Activated CD4-positive, alpha-beta T cell treated with anti-CD3 and anti-CD28 coated beads, Interleukin-2, amount 10 ng/mL, durations not matched to agents 24 days and 14 days (primary cell): ENCODE measurements at places on chromosomes 5 and 9. TPM values are rescaled to one million over a fixed set of nuclear protein-coding genes. Genes with fewer than 3 reads are reported as not detected.

DNA sequence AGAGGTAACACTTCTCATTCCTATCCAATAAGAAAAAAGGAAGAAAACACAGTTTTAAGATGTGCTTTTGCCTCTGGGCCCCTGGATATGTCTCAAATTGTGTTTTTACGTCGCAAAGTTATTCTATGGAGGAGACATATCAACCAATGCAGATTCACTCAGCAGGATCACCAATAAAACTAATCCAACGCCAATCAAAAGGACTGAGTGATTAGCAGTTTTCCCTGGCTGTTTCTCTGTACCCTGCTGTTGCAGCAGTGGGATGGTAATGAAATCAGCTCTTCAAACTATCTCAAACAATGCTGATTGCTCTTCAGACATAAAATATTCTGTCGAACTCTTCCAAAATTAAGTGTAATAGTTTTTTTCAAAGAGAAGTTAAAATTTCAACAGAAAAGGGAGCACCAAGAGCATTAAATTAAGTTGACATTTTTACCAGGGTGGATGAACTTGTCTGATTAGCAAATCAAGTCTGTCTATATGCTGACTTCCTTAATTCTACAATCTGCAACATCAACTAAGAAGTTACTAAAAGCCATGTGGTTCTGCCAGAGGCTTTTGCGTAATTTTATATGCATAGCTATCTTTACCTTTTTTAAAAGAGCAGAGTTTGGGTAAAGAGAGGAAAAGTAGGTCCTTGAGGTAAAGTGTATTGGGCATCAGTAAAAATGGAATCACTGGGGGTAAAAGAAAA lies 9.7 kb upstream of the HK3 start:
- H3K4me1 ChIP-seq, result peaks cover 11% of the 10 kb centered on the region
- peaks cover 56% of the 10 kb centered on the region for H3K36me3 ChIP-seq
- H3K27ac ChIP-seq, result no peak overlapping the region
- DNase-seq, result no peak
- no peak overlapping the region for H3K4me3 ChIP-seq
- H3K27me3 ChIP-seq, result no peaks in the 10 kb centered on the region

GRCh38 chr9:99736291-99736690 lies 85.4 kb upstream of the NR4A3 start:
- no peaks in the 10 kb centered on the region for H3K36me3 ChIP-seq
- H3K27me3 ChIP-seq, result peaks cover 39% of the 10 kb centered on the region
- no peak overlapping the region for H3K27ac ChIP-seq
- no peak overlapping the region for H3K4me3 ChIP-seq
- no peak for DNase-seq

GRCh38 chr9:88322906-88323566 lies 65.2 kb upstream of the SPIN1 start:
- H3K4me3 ChIP-seq, result peak overlapping the region; percentile 49
- DNase-seq, result peak; percentile 91
- H3K36me3 ChIP-seq, result peaks cover 4% of the 10 kb centered on the region
- H3K27ac ChIP-seq, result peak overlapping the region; percentile 87
- H3K4me1 ChIP-seq, result peaks cover 40% of the 10 kb centered on the region
- no peaks in the 10 kb centered on the region for H3K27me3 ChIP-seq

- peaks cover 8% of the 10 kb centered on the region for H3K4me1 ChIP-seq
- no peak for DNase-seq
- H3K36me3 ChIP-seq, result no peaks in the 10 kb centered on the region
Observed at GRCh38 chr5:143648696-143649095, 163.3 kb upstream of the HMHB1 start.

DNA sequence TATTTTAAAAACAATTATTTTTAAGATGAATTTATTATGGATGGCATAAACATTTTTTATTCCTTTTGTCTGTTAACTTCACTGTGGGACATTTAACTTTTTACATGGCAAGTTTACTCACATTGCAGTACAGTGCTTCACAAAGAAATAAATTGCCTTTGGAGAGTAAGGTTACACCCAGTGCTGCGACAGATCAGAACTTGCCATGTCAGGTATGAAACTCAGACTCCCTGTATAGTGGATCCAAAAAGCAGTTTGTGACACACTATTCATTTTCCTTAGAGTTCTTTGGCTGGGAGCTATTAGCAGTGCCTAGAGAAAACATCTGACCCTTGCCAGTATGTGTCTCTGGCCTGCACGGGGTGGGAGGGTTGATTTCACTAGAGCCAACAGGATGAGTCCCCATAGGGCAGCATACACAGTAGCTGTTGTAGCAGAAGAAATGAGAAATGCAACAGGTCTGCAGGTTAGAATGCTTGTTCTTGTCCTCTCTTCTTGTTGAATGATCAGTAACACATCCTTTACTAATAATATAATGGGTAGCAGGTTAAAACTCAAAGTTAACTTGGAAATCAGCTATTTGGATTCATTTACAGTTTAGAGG lies 42.9 kb downstream of the STARD4 start:
- H3K36me3 ChIP-seq, result peaks cover 40% of the 10 kb centered on the region
- DNase-seq, result no peak
- no peaks in the 10 kb centered on the region for H3K27me3 ChIP-seq
- no peak overlapping the region for H3K4me3 ChIP-seq

DNA sequence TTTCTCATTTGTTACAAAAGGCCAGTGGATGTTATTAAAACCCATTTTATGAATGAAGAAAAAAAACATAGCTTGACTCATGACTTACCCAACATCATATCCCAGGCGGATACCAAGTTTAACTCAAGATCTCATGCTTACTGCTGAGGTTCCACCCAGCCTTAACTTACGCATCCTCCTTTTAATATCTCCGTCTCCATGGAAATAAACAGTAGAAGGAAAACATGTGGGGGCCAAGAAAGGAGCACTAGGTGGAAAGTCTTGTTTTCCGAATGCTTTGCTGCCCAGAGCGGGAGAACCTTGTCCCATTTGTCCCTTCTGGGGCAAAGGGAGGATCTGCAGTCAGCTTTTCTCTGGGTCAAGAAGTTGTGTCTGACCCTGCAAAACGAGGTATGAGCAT lies 44.1 kb downstream of the ANGPTL2 start:
- no peaks in the 10 kb centered on the region for H3K36me3 ChIP-seq
- H3K27me3 ChIP-seq, result peaks cover 34% of the 10 kb centered on the region
- no peak overlapping the region for H3K4me3 ChIP-seq
- no peak overlapping the region for H3K27ac ChIP-seq
- H3K4me1 ChIP-seq, result peaks cover 2% of the 10 kb centered on the region

DNA sequence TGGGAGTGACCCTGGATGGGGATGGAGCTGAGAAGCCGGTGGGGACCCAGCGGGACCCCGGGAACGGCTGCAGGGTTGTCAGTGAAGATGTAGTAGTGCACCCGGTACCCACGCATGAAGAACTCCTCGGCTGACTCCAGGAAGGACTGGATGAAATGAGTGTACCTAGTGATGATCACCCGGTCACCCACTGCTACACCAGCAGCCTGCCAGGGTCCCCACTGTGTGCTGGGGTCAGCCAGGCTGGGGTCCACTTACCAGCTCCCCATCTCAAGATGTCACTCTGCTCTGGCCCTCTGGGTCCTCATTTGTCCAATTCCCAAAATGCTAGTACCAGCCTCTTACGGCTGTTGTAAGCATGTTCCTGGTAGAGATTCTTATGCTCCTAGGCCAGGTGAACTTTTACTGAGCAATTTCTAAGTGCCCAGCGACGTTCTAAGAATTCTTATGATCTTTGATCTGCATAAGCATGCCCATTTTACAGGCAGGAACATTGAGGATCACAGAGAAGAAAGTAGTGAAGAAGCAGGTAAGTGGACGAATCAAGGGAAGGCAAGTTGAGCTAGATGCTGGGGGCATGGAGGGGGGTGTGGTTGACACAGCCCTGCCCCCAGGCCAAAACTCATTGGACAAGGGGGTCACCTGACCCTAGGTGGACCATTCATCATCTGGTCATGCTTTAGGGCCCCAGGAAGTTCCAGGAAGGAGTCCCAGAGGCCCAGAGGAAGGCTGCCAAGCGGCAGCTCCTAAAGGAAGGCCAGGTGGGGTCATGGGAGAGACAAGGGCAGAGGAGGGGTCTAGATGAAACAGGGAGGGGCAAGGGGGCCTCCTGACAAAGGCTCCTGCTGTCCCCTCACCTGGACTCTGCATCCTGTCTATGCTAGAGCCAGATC lies 9.4 kb downstream of the GBGT1 start:
- no peak for DNase-seq
- no peaks in the 10 kb centered on the region for H3K27me3 ChIP-seq
- H3K36me3 ChIP-seq, result no peaks in the 10 kb centered on the region
- no peak overlapping the region for H3K27ac ChIP-seq
- peaks cover 2% of the 10 kb centered on the region for H3K4me1 ChIP-seq

DNA sequence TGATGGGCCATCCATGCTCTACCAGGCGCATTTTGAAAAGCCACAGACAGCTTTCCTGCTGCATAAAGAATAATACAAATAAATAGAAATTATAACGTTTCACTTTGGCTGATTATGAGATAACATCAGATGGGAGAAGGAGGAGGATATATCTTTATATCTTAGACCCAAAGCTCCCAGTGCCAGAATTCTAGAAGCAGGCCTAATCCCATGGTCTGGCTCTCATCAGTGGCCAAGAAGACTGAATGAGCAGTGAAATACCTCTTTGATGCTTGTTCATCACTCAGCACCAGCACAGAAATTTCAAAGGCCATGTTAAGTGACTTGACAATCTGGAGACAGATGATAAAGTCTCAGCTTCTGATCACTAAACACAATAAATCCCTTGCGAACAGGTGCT lies 107.6 kb downstream of the PPP2R2B start:
- peaks cover 1% of the 10 kb centered on the region for H3K27me3 ChIP-seq
- H3K4me1 ChIP-seq, result no peaks in the 10 kb centered on the region
- no peaks in the 10 kb centered on the region for H3K36me3 ChIP-seq
- H3K4me3 ChIP-seq, result no peak overlapping the region
- DNase-seq, result no peak
- no peak overlapping the region for H3K27ac ChIP-seq

GRCh38 chr5:61000887-61001286 lies 55.9 kb downstream of the NDUFAF2 start:
- no peak overlapping the region for H3K27ac ChIP-seq
- no peaks in the 10 kb centered on the region for H3K27me3 ChIP-seq
- H3K36me3 ChIP-seq, result no peaks in the 10 kb centered on the region
- DNase-seq, result no peak

GRCh38 chr5:137533963-137534362 lies 34.8 kb upstream of the SPOCK1 start:
- H3K4me3 ChIP-seq, result no peak overlapping the region
- H3K27me3 ChIP-seq, result no peaks in the 10 kb centered on the region
- no peaks in the 10 kb centered on the region for H3K36me3 ChIP-seq

DNA sequence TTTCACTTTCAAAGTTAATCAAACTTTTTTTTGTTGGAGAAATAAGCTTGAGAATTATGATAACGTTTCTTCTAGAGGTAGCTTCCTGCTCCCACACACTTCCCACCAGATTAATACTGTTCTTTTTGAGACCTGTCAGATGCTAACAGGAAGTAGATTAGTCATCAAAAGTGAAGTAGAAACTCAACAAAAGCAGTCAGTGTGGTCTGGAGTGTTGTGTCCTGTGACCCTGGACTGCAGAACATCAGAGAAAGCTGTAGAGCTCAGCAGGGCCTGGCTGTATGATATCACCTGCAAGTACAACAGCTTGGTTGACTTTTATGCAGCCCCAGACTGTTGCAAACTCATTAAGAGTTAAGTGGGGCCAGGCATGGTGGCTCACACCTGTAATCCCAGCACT lies 495.7 kb upstream of the CYLC2 start:
- no peaks in the 10 kb centered on the region for H3K4me1 ChIP-seq
- no peaks in the 10 kb centered on the region for H3K36me3 ChIP-seq
- no peak overlapping the region for H3K4me3 ChIP-seq
- H3K27me3 ChIP-seq, result no peaks in the 10 kb centered on the region

DNA sequence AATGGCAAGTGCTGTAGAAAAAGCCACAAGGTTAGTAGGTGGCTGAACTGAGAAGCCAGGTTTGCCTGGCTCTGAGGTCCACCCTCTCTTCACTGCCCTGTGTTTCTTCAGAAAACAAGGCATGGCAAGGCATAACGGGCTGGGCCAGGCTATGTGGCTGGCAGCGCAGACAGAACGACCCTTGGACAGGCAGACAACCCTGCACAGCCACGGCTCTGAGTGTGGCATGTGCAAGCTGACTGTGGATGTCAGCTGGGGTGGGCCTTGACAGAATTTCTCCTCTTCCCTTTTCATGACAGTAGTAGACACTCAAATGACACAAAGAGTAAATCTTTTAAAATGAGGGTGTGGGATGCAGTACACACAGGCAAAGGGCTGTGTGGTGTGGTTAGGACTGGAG lies 81.7 kb downstream of the MACROH2A1 start:
- H3K27me3 ChIP-seq, result no peaks in the 10 kb centered on the region
- no peak overlapping the region for H3K4me3 ChIP-seq
- peaks cover 27% of the 10 kb centered on the region for H3K4me1 ChIP-seq
- no peak overlapping the region for H3K27ac ChIP-seq

GRCh38 chr5:127229185-127229889 lies 61.3 kb upstream of the MEGF10 start:
- peak overlapping the region; percentile 29 for H3K27ac ChIP-seq
- H3K27me3 ChIP-seq, result peaks cover 11% of the 10 kb centered on the region
- peak; percentile 84 for DNase-seq
- peaks cover 11% of the 10 kb centered on the region for H3K4me1 ChIP-seq

DNA sequence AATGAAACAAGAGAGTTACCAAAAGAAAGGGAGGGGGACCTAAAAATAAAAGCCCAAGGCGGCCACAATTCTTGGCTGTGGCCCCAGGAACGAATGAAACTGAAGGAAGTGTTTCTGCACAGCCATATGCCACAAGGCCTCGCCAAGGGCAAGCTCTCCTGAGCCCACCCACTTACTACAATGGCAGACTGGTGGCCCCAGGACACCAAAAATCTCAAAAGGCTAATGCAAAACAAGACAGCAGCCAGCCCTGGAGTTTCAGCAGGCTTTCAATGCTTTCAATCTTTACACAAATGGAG lies 4.0 kb downstream of the CAMSAP1 start:
- DNase-seq, result no peak
- peaks cover 46% of the 10 kb centered on the region for H3K36me3 ChIP-seq
- H3K4me1 ChIP-seq, result peaks cover 38% of the 10 kb centered on the region
- H3K4me3 ChIP-seq, result no peak overlapping the region
- no peaks in the 10 kb centered on the region for H3K27me3 ChIP-seq
- H3K27ac ChIP-seq, result no peak overlapping the region

DNA sequence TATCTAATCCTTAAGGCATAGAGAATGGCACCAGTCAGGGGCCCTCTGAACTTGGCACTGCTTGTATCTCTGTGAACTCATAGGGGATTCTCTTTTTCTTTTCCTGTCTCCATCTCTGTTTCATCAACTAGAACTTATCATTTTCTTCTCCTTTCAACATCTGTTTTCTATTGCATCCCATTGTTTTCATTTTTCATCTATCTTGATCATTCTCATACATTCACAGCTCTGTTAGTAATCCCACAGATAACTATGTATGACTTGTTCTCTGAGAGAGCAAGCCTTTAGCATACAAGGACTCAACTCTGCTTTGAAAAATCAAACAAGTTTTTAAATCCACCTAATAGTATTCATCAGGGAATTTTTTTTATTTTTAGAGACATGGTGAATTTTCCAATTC lies 264.3 kb downstream of the ARRDC3 start:
- H3K36me3 ChIP-seq, result no peaks in the 10 kb centered on the region
- no peak overlapping the region for H3K4me3 ChIP-seq
- no peaks in the 10 kb centered on the region for H3K4me1 ChIP-seq
- DNase-seq, result no peak
- H3K27ac ChIP-seq, result no peak overlapping the region

- H3K36me3 ChIP-seq, result no peaks in the 10 kb centered on the region
- H3K4me1 ChIP-seq, result no peaks in the 10 kb centered on the region
- H3K27me3 ChIP-seq, result no peaks in the 10 kb centered on the region
- H3K27ac ChIP-seq, result no peak overlapping the region
- no peak overlapping the region for H3K4me3 ChIP-seq
Observed at GRCh38 chr5:28066856-28067255, 1028.5 kb upstream of the CDH9 start.

Gene GMCL2
- 0.07 TPM in 1 of 2 replicates, not detected in the other for total RNA-seq

Gene ADGRD2
- total RNA-seq, result not detected in 2 replicates

Gene TMEFF1
- 0.16 TPM in 1 of 2 replicates, not detected in the other for total RNA-seq

Gene DNAH5
- not detected in 2 replicates for total RNA-seq

Gene SH3TC2
- total RNA-seq, result not detected in 2 replicates

Gene LCN12
- 1.3 and 2.3 TPM in 2 replicates for total RNA-seq

Gene CD14
- total RNA-seq, result 0.31 and 0.35 TPM in 2 replicates

Gene PFN3
- total RNA-seq, result not detected in 2 replicates

Gene SAXO1
- not detected in 2 replicates for total RNA-seq
